ENCODE measurements at places on chromosomes 16 and 17.

DNA sequence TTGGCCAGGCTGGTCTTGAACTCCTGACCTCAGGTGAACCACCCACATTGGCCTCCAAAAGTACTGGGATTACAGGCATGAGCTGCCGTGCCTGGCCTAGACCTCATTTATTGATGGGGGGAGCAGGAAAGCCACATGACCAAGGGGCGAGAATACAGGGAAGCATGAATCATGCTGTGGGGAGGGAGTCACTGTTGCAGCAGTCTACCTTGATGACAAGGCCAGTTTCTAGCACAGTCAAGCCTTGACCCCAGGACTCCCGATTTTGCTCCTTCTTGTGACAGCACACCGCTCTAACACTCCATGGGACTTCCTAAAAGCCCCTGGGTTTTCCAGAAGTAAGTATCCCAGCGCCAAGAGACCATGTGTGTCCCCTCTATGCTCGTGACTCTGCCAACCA lies 42.9 kb upstream of the IRF8 start:
- no peak for DNase-seq

DNA sequence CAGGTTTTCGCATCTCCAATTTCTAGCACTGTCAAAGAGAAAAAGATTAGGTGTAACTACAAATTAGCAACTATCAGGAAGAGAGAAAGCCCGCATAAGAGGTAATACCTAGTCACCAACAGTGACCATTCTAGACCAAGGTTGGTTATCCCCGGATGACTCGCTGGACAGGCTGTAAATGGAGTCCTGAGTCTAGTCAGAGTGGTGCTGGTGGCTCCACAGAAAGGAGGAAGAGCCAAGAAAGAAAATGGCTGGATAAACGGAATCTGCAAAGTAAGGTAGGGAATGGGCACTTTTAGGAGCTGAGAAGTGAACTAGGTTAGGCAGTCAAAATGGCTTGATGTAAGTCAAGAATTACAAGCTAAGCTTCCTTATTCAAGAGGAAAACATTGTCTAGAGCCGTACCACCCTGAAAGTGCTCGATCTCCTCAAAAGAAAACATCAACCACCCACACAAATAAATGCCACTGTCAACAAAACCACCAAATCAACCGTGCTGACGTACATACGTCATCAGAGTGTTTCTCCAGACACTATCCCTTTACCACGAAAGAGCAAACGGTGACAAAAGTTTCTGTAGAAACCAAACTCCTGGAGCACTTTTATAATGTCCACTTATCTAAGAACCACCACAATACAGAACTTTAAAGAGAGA lies 2.2 kb downstream of the GSPT1 start:
- no peak for DNase-seq

- DNase-seq: no peak
These were observed 123.9 kb downstream of the CPPED1 start for GRCh38 chr16:12679660-12680272.

DNA sequence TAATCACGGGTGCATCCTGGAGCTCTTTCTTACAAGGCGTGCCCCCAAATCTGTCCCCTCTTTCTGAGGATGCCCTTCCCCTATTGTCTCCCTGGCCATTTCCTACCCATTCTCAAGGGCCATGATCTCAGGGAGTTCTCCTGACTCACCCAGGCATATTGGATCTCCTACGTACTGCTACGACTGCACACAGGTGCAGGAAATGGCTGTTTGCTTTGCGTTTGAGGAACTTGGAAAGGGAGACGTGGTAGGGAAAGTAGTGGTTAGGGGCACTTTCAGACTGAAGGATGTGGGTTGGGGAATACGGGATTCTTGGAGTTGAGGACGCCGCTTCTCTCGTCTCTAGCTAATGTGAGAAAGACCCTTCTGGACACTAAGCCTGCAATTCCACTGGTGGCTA lies 18.7 kb upstream of the MEOX1 start:
- DNase-seq: no peak

DNA sequence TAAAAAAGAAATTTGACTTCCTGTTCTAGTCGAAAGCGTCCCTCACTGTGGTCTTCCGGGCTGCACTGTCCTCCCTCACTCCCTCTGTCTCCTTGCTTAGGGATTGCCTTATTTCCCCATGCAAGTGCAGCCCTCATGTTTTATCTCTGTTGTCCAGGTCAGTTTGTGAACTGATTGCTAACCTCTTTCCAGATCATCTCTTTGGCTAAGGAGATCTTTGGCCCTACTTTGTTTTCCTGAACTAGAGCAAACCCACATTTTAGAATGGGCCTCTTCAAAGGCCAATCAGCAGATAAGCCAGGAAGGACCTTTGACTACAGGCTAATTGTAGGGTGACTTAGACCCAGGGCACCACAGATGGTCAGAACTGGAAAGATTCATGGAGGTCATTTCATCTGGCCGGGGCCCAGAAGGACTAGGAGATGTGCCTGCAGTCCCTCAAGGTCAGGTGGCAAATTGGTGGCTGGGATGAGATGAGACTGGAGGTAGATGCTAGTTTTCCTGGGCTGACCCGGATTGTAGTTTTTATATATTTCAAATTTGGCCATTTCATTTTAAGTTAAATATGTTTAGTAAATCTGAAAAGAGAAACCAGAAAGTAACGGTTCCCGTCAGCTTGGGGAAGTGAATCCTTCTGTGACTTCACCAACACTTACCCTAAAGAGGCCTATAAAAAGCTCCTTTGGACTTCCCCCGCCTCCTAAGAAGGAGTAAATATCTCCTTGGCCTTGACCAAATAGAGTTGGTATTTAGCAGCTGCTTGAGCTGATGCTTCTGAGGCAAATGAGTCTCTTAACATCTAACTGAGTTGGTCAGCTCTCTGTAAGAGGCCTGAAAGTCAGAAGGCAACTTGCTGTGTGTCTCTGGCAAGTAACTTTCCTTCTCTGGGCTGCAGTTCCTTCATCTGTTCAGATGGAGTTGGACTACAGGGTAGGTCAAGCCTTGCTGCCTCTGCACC lies 6.2 kb upstream of the SLC25A19 start:
- DNase-seq: no peak

DNA sequence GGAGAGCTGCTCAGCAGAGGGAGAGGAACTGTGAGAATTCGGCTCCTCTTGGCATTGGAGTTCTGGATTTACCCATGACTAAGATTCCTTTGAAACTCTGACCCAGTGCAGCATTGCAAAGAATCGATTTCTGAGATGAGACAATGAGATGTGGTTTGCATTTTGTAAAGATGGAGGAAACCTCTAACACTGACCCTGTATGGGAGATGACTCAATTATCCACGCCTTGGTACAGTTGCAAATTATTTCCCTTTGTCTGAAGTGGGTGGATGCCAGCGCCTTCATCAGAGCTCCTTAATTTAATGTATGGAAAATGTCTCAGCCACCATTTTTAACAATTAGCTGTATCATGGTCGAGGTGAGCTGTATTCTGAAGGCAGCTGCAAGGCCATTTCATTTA lies 53.4 kb downstream of the NUP93 start:
- no peak for DNase-seq

- no peak for DNase-seq
These were observed 38.7 kb upstream of the NGFR start for GRCh38 chr17:49456183-49456965.

GRCh38 chr17:50638966-50639713 lies 4.5 kb downstream of the ABCC3 start:
- no peak for DNase-seq

- no peak for DNase-seq
These were observed 307.7 kb downstream of the RBFOX1 start for GRCh38 chr16:7640334-7640733.

DNA sequence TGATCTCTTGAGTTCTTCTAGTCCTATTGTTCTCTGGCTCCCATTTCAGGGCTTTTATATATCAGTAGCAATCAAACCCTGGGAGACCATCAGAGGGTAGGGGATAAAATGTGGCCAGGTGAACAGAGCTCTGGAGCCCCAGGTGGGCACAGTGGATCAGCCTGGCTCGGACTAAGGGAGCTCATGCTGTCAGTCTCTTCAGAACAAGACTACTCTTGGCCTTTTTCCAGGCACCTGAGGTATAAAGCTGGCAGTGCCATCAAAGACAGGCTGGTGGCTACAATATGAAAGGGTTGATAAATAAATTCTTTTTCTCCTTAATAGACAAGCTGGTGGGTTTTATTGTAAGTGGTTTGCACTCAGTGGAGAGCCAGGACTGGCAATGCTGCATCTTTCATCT lies 160.0 kb upstream of the CCL2 start:
- DNase-seq: no peak

Measured in activated CD4-positive, alpha-beta T cell treated with anti-CD3 and anti-CD28 coated beads for 1 hour (primary cell).